Thoracic aorta (tissue), 2 donors: ENCODE measurements at places on chromosomes 4 and X. TPM values are rescaled to one million over a fixed set of nuclear protein-coding genes. Genes with fewer than 3 reads are reported as not detected.

DNA sequence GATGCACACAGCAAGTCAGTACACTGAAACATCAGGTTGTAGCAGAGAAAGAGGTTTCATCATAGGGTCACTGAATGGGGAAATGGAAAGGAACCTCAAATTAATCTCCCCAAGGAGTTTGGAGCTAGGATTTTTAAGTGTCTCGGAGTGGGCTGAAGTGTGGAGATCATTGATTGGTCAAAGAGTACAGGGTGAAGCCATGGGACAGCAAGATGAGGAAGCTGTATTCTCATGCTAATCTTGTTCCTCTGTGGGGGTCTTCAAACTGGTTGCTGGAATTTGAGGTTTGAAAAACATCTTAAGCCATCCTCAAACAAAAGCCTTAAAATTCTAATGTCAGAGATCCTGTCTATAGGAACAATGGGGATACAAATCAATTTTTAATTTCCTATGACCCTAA lies 78.8 kb upstream of the TEX13A start:
- H3K4me1 ChIP-seq, result no peaks in the 10 kb centered on the region
- DNase-seq, result no peak
- H3K27ac ChIP-seq, result no peak overlapping the region
- H3K36me3 ChIP-seq, result no peaks in the 10 kb centered on the region

GRCh38 chr4:161522031-161522430 lies 641.8 kb downstream of the FSTL5 start:
- no peak for DNase-seq
- no peaks in the 10 kb centered on the region for H3K4me1 ChIP-seq
- H3K36me3 ChIP-seq, result no peaks in the 10 kb centered on the region
- H3K27ac ChIP-seq, result no peak overlapping the region

Gene NXF2
- not detected for total RNA-seq

Gene TMEM144
- 24.2 TPM for total RNA-seq

Gene RXFP1
- total RNA-seq, result 9.6 TPM
